ENCODE measurements at places on chromosomes 2 and 18.

DNA sequence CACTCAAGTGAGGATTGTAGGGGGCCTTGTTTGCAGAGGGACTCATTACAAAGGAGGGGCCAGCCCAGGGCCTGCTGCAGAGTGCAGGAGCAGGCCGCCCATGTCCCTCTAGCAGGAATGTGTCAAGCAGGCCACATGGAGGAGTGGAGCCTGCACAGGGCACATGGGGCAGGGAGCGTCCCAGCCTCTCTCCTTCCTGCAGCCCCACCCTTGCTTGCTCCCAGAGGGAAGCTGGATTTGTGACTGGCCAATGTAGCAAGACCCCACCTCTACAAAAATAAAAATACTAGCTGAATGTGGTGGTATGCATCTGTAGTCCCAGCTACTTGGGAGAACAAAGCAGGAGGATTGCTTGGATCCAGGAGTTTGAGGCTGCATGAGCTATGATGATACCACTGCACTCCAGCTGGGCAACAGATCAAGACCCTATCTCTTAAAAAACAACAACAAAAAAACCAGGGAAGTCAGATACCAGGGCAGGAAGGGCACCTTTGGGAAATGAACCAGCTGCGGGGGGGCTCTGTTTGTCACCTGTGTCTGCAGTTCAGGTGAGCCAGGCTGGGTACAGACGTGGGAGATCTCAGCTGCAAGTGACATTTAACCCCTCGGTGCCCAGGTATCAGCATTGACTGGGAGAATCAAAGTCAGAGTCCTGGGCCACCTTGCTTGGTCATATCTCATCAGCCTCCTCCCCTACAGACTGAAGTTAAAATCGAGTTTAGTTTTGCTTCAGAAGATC is 27.7 kb downstream of the IMPA2 start:
- DNase-seq, result no peak

DNA sequence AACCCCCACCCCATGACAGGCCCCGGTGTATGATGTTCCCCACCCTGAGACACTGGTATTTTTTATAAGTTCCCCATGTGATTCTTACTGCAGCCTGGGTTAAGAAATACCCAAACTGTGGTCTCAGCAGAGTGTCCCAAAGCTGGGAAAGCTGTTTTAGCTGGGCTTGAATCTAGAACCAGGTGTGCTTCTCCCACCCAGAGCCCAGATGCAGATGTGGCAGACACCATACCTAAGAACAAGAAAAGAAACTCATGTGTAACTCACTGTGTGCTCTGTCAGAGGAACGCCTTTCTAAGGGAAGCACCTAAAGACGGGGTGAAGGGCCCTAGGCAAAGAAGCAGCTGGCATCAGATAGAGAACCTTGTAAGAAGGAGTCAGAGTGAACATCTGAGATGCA is 23.9 kb downstream of the DOK1 start:
- DNase-seq, result no peak

- no peak for DNase-seq
These were observed 120.5 kb upstream of the HS6ST1 start for GRCh38 chr2:128439031-128439790.

DNA sequence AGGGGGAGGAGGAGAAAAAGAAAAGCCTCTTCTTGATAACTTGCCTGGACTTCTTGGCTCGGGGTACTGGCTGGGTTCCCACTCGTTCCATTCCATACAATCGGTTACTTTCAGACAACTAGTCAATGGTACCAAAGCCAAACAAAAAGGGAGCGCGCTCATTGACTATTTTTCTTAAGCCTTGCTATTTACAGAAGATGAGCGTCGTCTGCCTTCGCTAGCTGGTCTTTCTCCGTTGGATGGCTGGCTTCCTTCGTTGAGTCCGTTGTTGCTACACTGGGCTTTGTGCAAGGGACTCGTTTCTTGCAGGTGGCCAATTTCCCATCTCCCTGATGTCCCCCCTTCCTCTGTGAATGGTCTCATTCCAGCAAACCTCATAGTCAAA is 260.4 kb downstream of the ZNF516 start:
- no peak for DNase-seq

DNA sequence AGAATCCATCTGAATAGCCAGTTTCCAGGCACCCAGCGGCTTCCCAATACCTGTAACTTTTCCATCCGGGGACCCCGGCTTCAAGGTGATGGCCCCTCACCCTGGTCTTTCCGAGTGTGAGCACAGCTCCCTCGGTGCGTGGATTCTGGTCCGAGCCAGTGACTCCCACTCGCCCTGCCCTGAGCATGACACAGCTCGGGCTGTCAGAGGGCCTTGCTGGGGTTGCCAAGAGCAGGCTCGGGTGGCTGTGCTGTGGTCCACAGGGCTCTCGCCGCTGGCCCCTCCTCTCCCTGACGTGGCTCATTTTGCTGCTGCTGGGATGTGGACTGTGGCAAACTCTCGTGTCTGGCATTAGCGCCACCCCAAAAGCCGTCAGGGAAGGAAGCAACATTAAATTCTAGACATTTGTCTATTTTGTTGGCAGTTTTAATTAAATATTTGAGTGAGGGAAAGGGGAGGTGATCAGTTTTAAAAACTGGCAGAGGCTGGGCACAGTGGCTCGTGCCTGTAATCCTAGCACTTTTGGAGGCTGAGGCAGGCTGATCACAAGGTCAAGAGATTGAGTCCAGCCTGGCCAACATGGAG is 5.6 kb upstream of the ESPNL start:
- DNase-seq, result no peak

GRCh38 chr18:11124054-11124453 is 25.3 kb downstream of the PIEZO2 start:
- no peak for DNase-seq

DNA sequence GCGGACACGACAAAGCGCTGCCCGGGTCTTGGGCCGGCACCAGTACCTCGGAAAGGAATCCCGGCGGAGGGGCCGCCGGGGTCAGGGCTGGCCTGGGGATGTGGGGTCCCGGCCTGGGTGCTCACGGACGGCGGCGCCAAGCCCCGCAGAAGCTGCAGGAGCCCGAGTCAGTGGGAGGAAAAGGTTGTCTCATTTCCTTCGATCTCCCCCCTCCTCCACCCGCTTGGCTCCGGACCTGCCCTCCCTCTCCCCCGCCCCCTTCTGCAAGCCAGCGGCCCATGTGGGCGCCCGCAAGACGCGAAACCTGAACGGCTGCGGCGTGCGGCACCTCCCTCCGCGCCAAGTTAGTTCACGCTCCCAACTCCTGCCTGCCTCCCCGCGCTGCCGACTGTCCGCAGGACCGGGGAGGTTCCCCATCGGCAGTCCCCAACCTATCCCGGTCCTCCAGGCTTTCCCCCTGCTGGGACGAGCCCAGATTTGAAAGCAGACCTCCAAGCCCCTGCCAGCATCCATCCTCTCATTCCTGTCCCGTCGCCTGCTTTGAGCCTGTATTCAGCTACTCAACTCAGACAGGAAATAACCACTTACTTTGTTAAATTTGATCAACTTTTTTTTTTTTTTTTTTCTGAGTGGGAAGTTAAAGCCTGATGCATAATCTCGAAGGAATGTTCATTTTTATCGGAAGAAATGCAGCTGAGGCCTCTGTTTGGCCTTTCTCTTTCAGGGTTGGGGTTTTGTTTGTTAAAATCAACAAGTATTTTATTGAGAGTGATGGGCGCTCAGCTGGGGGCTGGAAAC is at the start of gene EVA1A:
Gene EVA1A, minus strand, starts transcription at position 172 of the 798 bp plus-strand sequence. CDS start 42,799 bp downstream, outside the sequence.
- DNase-seq, result no peak

DNA sequence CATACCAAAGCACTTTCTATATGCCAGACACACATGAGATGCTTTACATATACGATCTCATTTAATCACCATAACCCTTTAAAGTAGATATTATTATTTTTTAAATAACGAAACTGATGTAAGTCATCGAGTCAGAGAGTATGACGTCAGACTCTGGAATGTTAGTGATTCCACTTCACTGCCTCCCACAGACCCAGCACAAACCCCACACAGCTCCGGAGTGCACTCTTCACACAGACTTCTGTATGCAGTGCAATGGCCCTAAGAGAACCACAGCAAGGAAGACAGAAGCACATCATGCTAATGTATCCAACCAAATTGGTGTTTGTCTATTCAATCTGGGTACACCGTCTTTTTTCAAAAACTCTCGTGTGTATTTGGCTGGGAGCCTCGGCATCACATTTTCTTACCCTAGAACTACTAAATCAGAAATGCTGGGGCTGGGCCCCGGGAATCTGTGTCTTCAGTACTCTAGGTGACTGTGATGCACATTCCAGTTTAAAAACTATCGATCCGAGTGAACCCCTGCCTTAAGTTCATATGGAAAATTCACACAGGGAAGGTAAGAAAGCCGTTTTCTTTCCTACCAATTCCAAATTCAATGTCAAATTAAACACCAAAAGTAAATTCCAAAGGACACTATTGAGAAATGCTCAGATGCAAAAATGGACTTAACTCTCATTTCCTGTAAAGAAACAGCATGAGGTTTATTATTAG is 117.7 kb upstream of the ACVR1C start:
- DNase-seq, result no peak

DNA sequence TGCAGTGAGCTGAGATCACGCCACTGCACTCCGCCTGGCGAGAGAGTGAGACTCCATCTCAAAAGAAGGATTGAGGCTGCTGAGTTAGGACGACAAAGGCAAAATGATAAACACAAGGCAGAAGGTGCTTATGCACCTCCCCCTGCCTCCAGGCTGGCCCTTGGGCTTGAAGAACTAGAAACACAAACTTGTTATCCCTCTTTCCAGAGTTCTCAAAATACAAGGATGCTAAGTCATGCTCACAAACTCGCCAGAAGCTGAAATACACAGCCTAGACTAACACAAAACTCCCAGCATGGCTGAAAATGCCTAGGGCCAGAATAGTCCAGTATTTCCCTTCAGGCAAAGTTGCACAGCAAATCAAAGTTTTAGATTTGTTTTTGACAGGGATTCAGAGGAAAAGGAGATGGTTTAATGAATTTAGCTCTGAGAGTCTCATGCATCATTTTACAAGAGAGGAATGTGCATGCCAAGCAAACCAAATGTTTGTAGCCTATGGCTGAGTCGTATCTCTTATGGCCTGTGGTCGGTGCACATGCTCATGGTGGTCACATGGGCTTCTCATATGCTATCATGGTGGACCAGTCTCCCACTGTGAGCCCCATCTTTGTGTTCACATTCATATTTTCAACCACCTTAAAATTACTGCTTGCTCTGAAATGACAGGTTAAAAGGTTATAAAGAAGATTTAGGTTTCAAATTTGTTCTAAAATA is 16.2 kb upstream of the MREG start:
- DNase-seq, result no peak
